ENCODE measurements at places on chromosomes 3 and 15.

DNA sequence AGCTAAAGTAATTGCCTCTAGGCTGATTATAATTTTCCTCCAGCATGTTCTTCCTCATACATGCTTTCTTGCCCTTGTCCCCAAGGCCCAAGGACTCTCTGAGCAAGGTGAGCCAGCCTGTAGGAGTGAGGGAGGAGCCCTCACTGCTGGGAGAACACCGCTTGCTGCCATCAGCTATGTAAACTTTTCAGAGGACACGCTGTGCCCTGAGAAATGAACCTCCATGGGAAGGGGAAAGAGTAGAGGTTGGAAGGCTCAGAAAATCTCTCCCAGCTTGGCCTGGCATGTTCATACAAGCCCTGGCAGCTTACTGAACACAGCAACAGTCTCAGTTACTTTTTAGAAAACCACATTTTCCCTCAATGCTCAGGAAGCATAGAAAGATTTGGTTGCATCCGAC, 103.0 kb upstream of the SLC24A5 start:
- no peaks in the 10 kb centered on the region for H3K36me3 ChIP-seq
- no peak for DNase-seq
- no peaks in the 10 kb centered on the region for H3K27me3 ChIP-seq
- H3K4me1 ChIP-seq, result no peaks in the 10 kb centered on the region

DNA sequence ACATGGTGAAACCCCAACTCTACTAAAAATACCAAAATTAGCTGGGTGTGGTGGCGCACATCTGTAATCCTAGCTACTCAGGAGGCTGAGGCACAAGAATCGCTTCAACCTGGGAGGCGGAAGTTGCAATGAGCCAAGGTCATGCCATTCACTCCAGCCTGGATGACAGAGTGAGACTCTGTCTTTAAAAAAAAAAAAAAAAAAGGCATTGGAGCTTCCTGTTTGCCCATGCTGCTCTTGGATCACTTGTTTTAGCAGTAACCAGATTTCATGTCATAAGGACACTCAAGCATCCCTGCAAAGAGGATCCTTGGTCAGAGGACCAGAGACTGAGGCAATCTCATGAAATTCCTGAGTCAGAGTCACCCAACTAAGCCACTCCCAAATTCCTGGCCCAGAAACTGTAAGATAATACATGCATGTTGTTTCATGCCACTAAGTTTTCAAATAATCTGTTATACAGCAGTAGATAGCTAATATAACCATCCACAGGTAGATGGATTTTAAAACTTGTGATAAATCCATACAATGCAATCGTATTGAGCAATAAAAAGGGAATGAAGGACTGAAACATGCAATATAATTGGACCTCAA, 82.0 kb upstream of the XXYLT1 start:
- H3K36me3 ChIP-seq, result no peaks in the 10 kb centered on the region
- DNase-seq, result no peak
- no peaks in the 10 kb centered on the region for H3K4me1 ChIP-seq
- no peak overlapping the region for H3K27ac ChIP-seq
- no peak overlapping the region for H3K4me3 ChIP-seq

DNA sequence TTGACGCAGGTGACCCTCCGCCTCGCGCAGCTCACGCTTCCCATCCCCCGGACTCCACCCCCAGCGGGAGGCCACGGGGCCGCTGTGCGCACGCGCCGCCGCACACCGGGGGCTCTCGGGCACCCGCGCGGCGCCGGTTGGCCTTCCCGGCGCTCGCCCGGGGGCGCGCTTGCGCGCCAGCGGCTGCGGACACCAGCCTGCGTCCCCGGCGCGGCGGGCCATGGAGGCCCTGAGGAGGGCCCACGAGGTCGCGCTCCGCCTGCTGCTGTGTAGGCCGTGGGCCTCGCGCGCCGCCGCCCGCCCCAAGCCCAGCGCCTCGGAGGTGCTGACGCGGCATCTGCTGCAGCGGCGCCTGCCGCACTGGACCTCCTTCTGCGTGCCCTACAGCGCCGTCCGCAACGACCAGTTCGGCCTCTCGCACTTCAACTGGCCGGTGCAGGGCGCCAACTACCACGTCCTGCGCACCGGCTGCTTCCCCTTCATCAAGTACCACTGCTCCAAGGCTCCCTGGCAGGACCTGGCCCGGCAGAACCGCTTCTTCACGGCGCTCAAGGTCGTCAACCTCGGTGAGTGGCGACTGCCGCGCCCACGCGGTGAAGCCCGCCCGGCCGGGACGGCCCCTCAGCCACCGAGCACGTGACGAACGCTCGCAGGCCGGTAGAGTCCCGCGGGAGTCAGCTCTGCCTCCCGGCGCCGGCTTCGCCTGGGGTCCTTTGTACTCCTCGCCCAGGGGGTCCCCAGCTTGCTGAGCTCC, at the start of gene C15orf61:
C15orf61 (plus strand) TSS at position 103 of the 754 bp plus-strand sequence; CDS start at position 221, 118 bp downstream.
- H3K27me3 ChIP-seq, result no peaks in the 10 kb centered on the region
- H3K4me1 ChIP-seq, result no peaks in the 10 kb centered on the region
- H3K27ac ChIP-seq, result peak within 1 kb of the TSS; percentile 95
- DNase-seq, result peak; percentile 91

DNA sequence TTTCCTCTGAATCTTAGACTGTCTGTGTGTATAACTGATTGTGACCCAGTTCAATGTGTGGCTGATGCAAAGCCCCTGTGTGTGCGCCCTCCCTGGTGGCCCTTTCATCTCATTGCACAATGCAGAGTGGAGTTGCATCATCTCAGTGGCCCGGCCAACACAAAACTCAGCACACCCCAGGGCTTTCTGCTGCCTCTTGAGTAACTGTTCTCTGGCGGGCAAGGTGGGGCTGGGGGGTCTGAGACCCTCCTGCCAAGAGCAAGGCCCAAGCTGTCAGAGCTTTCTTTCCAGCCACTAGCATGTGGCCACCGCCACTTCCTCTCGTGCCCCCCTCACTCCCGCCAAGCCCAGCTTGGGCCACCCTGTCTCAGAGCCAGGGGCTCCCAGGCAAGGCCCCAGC, 80.7 kb upstream of the ALDH1L1 start:
- no peak overlapping the region for H3K27ac ChIP-seq
- H3K4me1 ChIP-seq, result peaks cover 3% of the 10 kb centered on the region
- no peaks in the 10 kb centered on the region for H3K36me3 ChIP-seq
- H3K4me3 ChIP-seq, result no peak overlapping the region

DNA sequence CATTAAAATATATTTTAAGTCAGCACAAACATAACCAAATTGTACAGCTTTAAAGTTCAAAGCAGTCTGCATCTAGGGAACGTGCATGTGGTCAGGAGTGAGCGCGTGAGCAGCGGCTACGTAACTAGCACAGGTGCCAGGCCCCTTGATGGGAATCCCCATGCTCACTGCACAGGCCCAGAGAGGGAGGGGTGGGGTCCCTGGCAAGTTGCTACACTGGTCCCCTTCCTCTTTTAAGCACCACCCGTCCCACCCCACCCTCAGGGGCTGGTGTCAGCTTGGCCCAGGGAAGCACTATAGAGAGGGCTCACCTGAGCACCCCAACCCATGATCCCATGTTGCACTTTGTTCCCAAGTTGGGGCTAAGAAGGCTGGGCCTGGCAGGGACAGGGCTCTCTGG, 835 bp upstream of the GMPPB start:
- peaks cover 35% of the 10 kb centered on the region for H3K4me1 ChIP-seq
- peak overlapping the region; percentile 72 for H3K27ac ChIP-seq
- H3K4me3 ChIP-seq, result peak overlapping the region; percentile 92
- H3K27me3 ChIP-seq, result no peaks in the 10 kb centered on the region
- H3K36me3 ChIP-seq, result peaks cover 21% of the 10 kb centered on the region

GRCh38 chr15:41495736-41496599, 2.3 kb downstream of the ITPKA start:
- peak overlapping the region; percentile 50 for H3K27ac ChIP-seq
- peak overlapping the region; percentile 52 for H3K4me3 ChIP-seq
- no peaks in the 10 kb centered on the region for H3K36me3 ChIP-seq
- DNase-seq, result peak; percentile 86
- H3K4me1 ChIP-seq, result peaks cover 27% of the 10 kb centered on the region
- no peaks in the 10 kb centered on the region for H3K27me3 ChIP-seq

DNA sequence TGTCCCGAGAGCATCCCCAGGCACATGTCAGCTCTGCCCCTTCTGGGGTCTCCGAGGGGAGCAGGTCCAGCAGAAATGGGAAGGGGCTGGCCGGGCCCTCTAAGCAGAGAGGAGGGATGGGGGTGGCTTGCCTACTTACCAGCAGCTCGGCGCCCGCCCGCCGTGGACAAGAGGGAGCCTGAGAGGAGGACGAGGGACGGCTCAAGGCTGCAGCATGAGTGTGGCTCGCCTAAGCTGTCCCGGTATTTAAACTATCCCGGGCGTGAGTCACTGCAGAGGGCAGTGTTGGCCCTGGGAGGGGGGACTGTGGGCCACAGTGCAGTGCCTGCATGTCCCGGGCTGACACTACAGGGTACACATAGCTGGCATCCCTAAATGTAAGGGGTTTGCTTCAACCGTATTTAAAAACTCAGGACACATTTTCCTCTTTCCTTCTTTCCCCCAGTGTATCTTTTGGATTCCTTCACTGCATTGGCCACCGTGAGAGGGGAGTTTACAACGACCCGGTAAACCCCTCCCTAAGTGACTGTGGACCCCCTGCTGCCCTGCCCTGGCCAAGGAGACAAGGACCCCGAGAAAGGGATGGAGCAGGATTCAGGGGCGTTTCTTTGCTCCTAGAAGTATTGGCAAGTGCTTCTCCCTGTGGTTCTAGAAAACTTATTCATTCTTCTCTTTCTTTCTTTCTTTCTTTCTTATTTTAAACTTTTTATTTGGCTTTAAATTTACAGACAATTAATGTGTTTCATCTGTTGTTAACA, at the start of gene LRRC15:
LRRC15 (minus strand) TSS at position 222 of the 758 bp plus-strand sequence. CDS start 8,700 bp downstream, outside the sequence.
- H3K4me1 ChIP-seq, result peaks cover 2% of the 10 kb centered on the region
- H3K27ac ChIP-seq, result no peak within 1 kb of the TSS
- DNase-seq, result no peak
- H3K36me3 ChIP-seq, result no peaks in the 10 kb centered on the region
- no peak within 1 kb of the TSS for H3K4me3 ChIP-seq

DNA sequence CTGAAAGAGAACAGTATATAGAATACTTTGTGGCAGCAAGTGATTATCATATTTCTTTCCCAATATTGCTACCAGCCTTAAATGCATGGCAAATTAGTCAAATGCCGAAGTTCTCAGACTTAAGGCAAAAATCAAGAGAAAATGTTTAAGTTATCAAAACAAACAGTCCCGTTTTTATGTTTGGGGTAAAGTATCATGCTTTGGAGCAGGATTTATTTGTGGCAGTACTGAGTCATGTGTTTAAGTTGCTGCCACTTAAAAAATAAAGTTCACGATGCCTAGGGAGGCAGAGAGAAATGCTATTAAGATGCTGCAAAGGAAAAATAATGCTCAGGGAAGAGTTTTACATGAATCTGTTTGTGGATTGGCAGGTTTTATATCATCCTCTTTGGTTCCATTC, 417.4 kb upstream of the MDFIC2 start:
- no peaks in the 10 kb centered on the region for H3K27me3 ChIP-seq
- H3K36me3 ChIP-seq, result no peaks in the 10 kb centered on the region
- no peaks in the 10 kb centered on the region for H3K4me1 ChIP-seq
- DNase-seq, result no peak

DNA sequence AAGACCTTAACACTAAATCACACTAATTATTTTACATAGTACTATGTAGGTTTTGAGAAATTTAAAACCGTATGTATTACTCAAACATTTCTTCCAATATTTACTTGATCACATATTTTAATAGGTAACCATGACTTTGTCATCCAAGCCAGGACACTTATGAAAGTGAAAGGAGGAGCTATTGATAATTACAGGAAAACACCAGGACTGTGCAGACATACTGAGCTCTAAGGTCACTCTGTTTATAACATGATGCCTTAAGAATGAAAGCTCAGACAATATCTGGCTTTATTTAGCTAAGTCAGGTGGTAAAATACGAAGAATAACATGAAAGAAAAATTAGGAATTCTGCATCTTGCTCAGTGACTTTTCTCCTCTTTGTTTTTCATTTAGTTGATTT, 216.0 kb upstream of the NANOGP8 start:
- no peak overlapping the region for H3K4me3 ChIP-seq
- no peak for DNase-seq
- peaks cover 10% of the 10 kb centered on the region for H3K4me1 ChIP-seq
- peak overlapping the region; percentile 44 for H3K27ac ChIP-seq
- no peaks in the 10 kb centered on the region for H3K36me3 ChIP-seq
- H3K27me3 ChIP-seq, result no peaks in the 10 kb centered on the region

GRCh38 chr3:99774467-99774866, 43.2 kb upstream of the CMSS1 start:
- no peaks in the 10 kb centered on the region for H3K4me1 ChIP-seq
- no peaks in the 10 kb centered on the region for H3K36me3 ChIP-seq
- H3K27me3 ChIP-seq, result no peaks in the 10 kb centered on the region
- no peak overlapping the region for H3K4me3 ChIP-seq
- DNase-seq, result no peak
- H3K27ac ChIP-seq, result no peak overlapping the region

DNA sequence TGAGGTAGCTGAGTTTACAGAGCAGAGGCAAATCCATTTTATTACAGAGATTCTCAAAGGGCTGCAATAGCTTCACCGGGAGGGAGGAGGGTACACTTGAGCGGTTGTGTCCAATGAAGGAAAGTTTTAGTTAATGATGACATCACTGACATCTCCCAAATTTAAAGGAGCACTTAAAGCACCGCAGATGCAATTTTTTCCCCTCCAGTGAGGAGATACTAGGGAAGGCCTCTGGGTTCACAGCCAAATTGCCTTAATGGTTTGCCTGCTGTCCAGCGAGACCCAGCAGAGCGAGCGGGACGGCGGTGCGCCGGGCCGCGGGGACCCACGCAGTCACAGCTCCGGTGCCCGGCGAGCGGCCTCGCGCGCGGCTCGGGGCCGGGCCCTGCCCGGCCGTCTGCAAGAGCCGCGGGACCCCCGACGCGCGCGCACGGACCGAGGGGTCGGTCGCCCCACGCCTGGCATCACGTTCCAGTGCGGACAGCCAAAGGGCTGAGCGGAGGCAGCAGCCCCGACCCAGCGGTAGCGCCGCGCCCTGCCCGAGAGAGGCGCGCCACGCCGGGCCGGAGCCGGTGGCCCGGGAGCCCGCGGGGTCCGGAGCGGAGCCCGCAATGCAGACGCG, 160.5 kb upstream of the CHRNA7 start:
- H3K4me1 ChIP-seq, result no peaks in the 10 kb centered on the region
- no peak overlapping the region for H3K27ac ChIP-seq
- H3K27me3 ChIP-seq, result no peaks in the 10 kb centered on the region
- H3K36me3 ChIP-seq, result no peaks in the 10 kb centered on the region
- DNase-seq, result no peak

GRCh38 chr3:123478314-123478713, 29.4 kb upstream of the ADCY5 start:
- H3K4me3 ChIP-seq, result no peak overlapping the region
- no peaks in the 10 kb centered on the region for H3K27me3 ChIP-seq
- no peak overlapping the region for H3K27ac ChIP-seq
- H3K4me1 ChIP-seq, result no peaks in the 10 kb centered on the region
- H3K36me3 ChIP-seq, result no peaks in the 10 kb centered on the region

- no peaks in the 10 kb centered on the region for H3K4me1 ChIP-seq
- no peak overlapping the region for H3K27ac ChIP-seq
- no peak overlapping the region for H3K4me3 ChIP-seq
Measured at GRCh38 chr3:73284472-73284871, 223.0 kb downstream of the EBLN2 start.

All from right lobe of liver (tissue), 6 donors.